ENCODE measurements at places on chromosomes 7 and 10. TPM values are rescaled to one million over a fixed set of nuclear protein-coding genes. Genes with fewer than 3 reads are reported as not detected.
A peak's percentile ranks its signal among the peaks of the same experiment; 100 is the strongest.

DNA sequence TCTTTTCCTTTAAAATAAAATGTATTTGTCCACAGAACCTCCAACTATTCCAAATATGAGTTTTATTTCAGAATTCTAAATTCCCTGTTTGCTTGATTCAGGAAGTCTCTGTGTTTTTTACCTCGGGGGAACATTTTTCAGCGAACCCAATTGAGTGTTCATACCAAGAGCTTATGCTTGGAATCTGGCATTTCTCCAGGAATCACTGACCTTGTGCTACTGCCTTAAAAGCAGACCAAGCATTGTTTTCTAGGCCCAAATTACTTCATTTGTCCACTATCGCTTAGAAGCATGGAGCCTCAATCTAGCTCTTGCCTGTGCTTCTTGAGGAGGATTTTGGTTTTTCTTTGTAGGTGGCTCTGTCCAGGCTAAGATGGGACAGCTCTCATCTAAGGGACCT is 59.4 kb downstream of the EBLN1 start:
- no peak for DNase-seq

GRCh38 chr10:131767716-131768115 is 133.1 kb upstream of the PPP2R2D start:
- no peak for DNase-seq

GRCh38 chr10:124636271-124636995 is 107.7 kb downstream of the FAM53B start:
- DNase-seq = no peak

DNA sequence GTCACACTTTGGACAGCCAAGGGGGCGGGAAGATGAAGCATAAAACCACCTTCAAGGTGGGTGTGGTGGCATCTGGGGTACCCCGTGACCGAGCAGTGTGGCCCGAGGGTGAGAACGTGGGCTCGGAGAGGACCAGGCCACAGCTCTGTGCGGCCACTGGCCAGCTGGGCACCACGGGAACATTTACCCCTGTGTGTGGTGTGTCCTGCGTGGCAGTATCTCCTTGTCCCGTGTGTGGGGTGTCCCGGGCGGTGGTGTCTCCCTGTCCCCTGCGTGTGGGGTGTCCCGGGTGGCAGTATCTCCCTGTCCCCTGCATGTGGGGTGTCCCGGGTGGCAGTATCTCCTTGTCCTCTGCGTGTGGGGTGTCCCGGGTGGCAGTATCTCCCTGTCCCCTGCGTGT is 570.3 kb downstream of the DNAJB6 start:
- no peak for DNase-seq

GRCh38 chr7:80749270-80749669 is 110.8 kb downstream of the CD36 start:
- no peak for DNase-seq

GRCh38 chr10:42979181-42979580 is 97.7 kb upstream of the RET start:
- no peak for DNase-seq

- DNase-seq = no peak
These were observed 365.9 kb upstream of the IGFBP3 start for GRCh38 chr7:46286957-46287356.

DNA sequence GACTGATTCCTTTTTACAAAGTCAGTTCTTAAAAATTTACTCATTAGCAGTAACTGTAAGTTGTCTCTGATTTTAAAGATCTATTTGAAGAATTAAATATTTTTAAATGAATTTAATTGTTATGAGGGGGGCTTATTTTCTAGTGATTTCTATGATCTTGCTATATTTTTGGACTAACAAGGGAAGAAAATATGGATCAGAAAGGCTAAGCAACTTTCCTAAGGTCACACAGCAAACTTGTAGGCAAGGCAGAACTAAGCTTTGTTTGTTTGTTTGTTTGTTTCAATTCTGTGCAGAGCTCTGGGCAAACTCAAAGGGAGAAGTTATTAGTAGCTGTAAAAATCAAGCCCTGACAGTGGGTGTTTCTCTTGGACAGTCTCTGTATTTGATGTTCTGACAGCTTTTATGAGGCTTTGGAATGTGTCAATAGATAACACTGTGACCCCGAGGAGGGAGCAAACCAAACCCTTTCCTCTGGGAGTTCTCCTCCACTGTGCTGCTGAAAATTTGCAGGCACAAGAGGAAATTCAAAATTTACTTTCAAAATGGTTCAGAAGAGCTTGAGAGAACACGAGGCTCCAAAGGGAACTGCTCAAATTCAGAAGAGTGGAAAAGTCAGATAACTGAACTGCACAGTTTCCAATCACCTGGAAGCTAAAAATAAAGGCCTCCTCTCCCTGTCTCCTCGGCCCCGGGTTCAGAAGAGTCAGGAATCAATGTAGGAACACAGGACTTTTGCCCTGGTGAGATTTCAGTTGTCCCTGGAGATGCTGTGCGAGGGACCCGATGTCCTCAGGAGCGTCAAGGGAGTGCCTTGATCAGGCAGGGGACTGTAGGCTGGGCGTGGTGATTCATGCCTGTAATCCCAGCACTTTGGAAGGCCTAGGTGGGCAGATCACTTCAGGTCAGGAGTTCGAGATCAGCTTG is 325.7 kb downstream of the GATA3 start:
- DNase-seq = no peak

DNA sequence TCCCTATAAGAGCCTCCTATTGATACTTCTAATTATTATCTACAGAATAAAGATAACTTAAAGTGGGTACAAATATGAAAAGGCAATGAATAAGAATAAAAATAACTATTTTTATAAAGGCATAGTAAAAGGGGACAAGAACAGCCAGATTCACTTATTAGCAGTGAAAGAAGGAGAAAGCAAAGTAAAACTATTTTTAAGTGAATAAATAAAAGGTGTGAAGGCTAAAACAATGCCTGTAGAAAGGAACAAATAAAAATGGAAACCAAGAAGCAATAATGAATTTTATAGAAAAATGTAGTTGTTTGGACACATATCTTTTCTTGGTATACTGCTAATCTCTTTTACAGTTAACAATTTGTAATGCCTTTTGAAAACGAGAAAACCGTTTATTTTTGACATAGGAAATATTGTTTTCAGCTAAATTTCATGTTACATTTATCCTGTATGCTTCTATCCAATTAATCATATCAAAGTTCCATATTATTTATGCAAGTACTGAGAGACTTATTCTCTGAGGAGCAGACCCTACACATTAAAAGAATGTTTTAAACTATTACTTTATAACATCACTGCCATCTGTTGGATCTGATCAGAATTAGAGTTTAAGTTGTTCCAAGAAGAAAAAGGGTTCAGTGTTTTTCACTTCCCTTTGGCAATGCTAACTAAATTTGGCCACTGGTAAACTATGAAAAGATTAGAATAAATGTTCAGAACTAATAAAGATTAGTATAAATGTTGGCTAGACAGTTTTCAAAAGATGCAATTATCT is 59.1 kb downstream of the ARMC3 start:
- peak; percentile 18 for DNase-seq

DNA sequence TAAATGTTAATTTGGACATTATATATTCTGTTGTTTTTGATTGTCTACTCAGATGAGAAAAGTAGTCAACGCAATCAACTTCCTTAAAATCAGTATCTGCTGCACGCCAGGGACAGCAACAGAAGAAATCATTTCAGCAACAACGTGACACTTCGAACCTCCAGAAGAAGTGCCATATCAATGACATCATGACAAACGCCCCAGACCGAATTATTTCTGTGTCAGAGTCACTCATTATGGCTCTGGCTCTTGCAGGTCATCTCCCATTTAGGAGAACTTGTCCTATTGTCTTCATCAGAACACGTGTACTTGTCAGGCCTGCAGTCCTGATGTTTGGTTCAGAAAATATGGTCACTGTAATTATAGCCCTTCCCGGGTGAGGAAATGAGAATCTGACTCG is 276.3 kb downstream of the ADARB2 start:
- no peak for DNase-seq

DNA sequence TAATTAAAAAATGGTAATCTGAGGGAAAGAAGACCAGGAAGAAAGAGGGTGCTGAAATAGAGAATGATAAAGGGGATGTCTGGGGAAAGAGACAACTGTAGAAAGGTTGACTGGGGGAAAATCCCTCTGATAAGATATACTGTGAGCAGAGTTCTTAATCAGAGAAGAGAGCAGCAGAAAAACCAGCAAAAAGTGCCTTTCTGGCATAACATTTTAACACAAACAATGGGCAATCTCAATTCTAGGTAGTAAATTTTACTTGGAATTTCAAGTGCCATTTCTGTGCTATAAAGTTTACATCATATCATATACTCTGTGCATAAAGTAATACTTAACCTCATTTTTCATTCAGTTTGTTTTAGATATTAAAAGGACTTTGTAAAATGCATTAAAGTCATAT is 251.9 kb upstream of the HGF start:
- no peak for DNase-seq

- no peak for DNase-seq
These were observed 116.6 kb upstream of the GALNT17 start for GRCh38 chr7:71015252-71015900.

MRC1 gene
- total RNA-seq = 0.03 TPM

KIAA1549 gene
- total RNA-seq = 2.4 TPM

CPED1 gene
- 18.1 TPM for total RNA-seq

CFAP70 gene
- 0.03 TPM for total RNA-seq

WNT16 gene
- not detected for total RNA-seq

LMOD2 gene
- not detected for total RNA-seq
